ENCODE measurements at places on chromosomes 7 and 10.
A peak's percentile ranks its signal among the peaks of the same experiment; 100 is the strongest.

GRCh38 chr7:153301936-153302335, 542.4 kb downstream of the ACTR3B start:
- DNase-seq = no peak
- no peaks in the 10 kb centered on the region for H3K4me1 ChIP-seq
- no peak overlapping the region for H3K27ac ChIP-seq

DNA sequence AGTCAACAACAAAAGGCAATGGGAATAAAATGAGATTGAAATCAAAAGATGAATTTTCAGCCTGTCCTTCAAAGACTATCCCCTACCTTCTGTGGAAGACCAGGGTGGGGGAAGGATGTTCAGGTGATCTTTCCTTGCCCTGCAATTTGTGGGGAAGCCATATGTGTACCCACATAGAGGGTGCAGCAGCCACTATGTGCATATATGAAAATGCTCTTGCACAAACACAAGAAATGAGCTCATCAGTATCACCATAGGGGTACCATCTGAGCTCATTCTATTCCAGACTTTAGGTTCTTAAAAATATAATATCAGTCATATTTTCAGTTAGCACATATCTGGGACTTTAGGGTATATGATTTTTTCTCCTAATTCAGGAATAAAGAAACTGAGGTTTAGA, 17.7 kb downstream of the GIMAP5 start:
- H3K27ac ChIP-seq = peak overlapping the region; percentile 88
- no peaks in the 10 kb centered on the region for H3K36me3 ChIP-seq
- no peak overlapping the region for H3K4me3 ChIP-seq
- no peaks in the 10 kb centered on the region for H3K27me3 ChIP-seq

DNA sequence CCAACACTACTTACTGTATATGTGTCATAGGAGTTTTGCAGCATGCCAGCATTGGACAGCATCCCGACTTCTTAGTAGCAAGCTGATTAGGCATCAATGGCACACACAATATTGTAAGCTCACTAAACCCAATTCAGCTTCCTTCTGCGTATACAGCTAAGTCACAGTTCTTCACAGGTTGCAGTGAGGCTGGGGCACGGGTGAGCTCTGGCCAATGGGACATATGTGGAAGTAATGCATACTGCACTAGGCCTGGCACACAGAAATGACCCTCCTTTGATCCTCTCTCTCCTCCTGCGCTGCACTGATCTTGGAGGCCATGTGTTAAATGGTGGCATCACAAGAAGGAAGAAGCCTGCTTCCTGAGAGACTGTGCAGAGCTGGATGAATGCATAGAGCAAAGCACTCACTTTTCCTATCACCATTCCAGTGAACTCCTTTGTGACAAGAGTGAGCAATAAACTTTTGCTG, 11.9 kb downstream of the RAB11FIP2 start:
- no peaks in the 10 kb centered on the region for H3K27me3 ChIP-seq
- peaks cover 6% of the 10 kb centered on the region for H3K4me1 ChIP-seq
- no peak overlapping the region for H3K4me3 ChIP-seq
- DNase-seq = no peak
- H3K27ac ChIP-seq = no peak overlapping the region
- H3K36me3 ChIP-seq = no peaks in the 10 kb centered on the region

- no peak overlapping the region for H3K27ac ChIP-seq
- no peaks in the 10 kb centered on the region for H3K4me1 ChIP-seq
- H3K4me3 ChIP-seq = no peak overlapping the region
- H3K36me3 ChIP-seq = no peaks in the 10 kb centered on the region
Observed at GRCh38 chr10:82914655-82915136, 1039.7 kb downstream of the NRG3 start.
